ENCODE measurements at places on chromosomes 12 and 14.

DNA sequence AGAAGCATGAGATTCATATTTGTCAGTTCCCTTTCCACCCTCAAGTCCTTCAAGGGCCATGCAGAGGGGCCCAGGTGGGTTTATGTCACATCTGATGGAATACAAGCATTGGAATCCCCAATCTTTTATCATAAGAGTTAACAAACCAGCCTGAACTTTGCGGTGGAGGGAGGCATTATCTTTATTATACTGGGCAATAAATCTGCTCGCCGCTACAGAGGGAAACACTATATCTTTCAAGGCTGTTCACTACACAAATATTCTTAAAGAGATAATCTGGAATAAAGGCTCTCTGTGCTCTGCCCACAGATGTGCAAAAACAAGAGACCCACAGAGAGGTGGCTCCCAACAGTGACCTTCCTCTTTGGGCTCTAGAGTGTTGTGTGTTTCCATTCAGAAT, 153.6 kb upstream of the PLEKHA5 start:
- no peak for DNase-seq

GRCh38 chr12:22755629-22756028, 130.7 kb downstream of the ETNK1 start:
- no peak for DNase-seq

DNA sequence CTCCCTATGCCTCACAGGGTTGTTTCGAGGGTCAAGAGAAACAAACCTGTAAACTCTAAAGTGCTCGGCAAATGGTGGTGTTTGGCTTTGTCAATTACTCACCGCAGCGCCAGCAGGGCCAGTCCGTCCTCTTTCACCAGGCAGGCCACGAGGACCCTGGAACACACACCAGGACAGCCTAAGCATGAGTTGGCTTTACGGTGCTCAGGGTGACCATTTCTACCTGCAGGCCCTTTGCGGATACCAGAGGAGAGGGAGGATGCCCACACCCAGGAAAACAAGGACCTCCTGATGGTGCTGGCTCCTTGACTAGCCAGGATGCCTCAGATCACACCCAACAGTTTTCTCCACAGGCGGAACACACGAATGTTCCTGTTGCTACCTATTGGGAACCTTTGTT, 11.5 kb downstream of the COL2A1 start:
- no peak for DNase-seq

DNA sequence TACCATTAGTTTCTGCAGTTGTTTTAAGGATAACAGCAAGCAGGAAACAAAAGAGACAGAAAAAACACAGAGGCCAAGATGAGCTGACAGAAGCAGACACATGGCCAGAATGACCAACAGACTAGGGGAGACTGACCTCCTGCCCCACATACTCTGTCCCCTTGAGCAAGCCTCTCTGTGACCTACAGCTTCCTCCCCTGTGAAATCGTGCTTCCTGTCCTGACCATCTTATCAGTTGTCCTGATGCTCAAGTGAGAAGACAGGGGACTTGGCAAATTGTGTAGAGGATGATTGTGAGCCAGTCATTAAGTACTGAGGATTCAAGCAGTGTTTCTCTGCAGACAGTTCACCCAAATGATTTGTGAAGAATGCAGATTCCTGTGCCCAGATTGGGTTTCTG, 229.0 kb downstream of the SLC41A2 start:
- no peak for DNase-seq

- DNase-seq, result no peak
Measured at GRCh38 chr12:101670007-101670671, 27.3 kb upstream of the CHPT1 start.

DNA sequence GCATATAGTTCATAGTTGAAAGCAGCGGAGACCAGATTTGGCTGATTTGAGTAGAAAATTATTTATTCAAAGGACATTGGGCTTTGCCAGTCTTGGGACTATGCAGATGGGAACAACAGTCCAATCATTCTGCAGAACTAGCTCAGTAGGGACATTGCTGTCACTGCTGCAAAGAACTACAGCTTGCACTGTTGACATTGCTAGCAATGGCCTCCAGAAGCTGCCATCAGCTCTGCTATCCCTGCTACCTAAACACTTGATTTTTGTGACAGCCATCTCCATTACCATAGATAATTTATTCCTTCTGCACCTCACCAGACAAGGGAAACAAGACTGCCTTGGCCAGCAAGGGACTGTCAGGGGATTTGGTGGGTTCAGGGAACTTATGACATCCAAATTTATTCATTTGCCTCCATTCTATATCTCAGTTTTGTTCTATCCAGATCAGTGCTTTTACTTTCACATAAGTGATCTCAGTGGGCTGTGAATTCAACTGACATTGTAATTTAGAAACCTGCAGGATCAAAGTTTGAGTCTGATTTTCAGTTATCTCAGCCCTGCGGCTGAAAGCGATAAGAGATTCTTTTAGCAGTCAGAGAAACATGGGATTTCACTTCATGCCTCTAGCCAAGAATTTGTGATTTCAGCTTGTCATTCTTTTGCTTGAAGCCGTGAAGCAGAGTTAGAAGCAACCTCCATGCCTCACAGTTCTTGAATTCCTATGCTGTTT, 136.7 kb upstream of the FBXO33 start:
- no peak for DNase-seq

- DNase-seq, result no peak
Measured at GRCh38 chr14:28877923-28878322, 111.3 kb downstream of the FOXG1 start.

DNA sequence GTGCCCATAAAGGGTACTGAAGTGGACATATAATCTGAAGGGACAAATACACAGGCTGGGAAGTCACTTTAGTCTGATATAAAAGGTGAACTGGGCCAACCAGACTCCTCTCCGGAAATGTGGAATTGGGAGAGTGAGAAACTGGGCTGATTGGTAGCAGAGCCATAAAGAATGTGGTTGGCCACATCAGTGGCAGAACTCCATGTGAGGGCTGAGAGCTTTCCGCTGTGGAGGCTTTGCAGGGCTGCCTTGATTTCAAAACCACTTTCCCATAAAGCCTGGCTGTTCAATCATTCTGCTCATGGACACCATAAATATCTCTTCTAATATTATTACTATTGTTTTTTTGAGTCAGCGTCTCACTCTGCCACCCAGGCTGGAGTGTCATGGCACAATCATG, 220.3 kb downstream of the MON2 start:
- DNase-seq, result no peak

- DNase-seq, result no peak
Measured at GRCh38 chr14:57378661-57379060, 11.7 kb upstream of the NAA30 start.

- no peak for DNase-seq
Measured at GRCh38 chr14:91244501-91244901, at the start of gene GPR68. Gene GPR68 (minus strand): TSS chr14:91244704. CDS start chr14:91235050, 9,654 bp downstream.

DNA sequence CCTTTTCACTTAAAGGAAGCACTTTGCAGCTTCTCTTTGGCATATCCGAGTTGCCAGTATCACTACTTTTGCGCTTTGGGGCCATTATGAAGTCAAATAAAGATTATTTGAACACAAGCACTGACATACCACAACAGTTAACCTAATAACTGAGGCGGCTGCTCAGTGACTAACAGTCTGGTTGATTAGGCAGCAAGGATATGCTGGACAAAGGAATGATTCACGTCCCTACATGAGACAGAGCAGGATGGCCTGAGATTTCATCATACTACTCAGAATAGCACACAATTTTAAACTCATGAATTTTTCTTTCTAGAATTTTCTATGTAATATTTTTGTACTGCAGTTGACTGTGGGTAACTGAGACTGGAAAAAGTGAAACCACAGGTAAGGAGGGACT, 56.9 kb upstream of the E2F7 start:
- no peak for DNase-seq

DNA sequence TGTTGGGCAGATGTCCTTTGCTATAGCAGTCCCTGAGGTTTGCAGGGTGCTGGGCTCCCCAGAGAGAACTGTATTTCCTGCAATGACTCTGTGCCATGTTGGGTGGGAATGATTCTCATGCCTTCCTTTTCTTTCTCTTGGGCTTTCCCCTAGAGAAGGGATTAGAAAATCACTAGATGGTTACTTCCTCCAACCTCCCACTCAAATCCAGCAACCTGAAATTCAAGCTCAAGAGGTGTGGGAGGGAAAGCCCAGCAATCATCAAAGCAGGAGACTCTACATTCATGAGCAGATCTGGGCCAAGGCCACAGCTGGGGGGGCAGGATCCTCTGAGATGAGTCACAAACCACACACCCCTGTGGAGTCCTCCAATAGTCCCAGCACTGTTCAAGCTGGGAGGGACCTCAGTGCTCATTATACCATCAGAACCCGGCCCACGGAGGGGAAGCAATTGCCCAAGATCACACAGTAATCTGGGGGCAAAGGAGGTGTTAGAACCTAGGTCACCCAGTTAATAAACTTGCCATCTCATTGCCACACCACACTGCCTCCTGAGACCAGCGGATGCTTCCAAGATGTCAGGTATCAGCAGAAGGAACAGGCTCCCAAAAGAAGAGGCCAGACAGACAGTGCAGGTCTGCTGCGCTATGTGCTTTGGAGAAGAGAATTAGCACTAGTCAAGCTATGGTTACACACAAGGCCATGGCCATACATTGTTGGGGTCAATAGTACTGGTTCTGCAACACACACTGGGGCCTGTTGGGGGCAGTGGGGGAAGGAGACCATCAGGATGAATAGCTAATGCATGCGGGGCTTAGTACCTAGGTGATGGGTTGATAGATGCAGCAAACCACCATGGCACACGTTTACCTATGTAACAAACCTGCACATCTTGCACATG, 65.7 kb downstream of the TTC9 start:
- no peak for DNase-seq

DNA sequence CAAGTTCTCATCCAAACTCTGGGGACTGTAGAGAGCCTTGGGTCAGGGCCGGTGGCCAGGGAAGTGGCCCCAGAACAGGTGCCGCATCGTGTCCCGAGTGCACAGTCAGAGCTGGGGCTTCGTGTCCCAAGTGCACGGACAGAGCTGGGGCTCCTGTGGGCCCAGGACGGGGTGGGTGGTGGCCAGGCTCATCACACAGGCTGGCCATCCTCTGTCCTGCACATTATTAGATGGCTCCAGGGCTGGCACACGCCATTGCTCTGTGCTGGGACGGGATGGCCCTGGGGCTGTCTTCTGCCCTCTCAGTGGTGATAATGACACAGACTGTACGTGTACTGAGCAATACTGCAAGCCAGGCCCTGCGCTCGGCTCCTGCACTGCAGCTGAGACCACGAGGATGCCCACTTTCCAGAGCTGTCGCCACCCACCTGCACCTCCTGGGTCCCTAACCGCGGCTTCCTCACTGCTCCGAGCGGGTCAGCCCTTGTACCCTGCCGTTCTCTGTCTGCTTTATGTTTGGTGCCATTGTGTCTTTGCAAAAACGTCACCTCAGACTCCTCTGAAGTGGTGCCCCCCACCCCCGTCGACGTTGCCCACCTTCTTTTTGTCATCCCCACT, 1.9 kb downstream of the FBRSL1 start:
- DNase-seq, result no peak
